ENCODE measurements at places on chromosomes 1 and 21. TPM values are rescaled to one million over a fixed set of nuclear protein-coding genes. Genes with fewer than 3 reads are reported as not detected.

PLPPR4 gene
- 0.22 TPM for total RNA-seq

CFHR2 gene
- total RNA-seq: not detected

ACKR1 gene
- 14.7 TPM for total RNA-seq

CD1E gene
- total RNA-seq: not detected

CLCA1 gene
- total RNA-seq: not detected

- H3K36me3 ChIP-seq: no peaks in the 10 kb centered on the region
- no peaks in the 10 kb centered on the region for H3K27me3 ChIP-seq
- no peak overlapping the region for H3K4me3 ChIP-seq
- H3K27ac ChIP-seq: no peak overlapping the region
- H3K4me1 ChIP-seq: peaks cover 19% of the 10 kb centered on the region
Observed at GRCh38 chr1:33185541-33185940, 3.7 kb upstream of the TRIM62 start.

All from upper lobe of left lung (tissue), 6 donors.